GOT3 (cell line): ENCODE measurements at places on chromosomes 7 and 10.

GRCh38 chr7:37320848-37321468 is 127.7 kb downstream of the ELMO1 start:
- no peak for DNase-seq

- no peak for DNase-seq
These were observed 9.5 kb downstream of the SEMA3D start for GRCh38 chr7:85177316-85177715.

DNA sequence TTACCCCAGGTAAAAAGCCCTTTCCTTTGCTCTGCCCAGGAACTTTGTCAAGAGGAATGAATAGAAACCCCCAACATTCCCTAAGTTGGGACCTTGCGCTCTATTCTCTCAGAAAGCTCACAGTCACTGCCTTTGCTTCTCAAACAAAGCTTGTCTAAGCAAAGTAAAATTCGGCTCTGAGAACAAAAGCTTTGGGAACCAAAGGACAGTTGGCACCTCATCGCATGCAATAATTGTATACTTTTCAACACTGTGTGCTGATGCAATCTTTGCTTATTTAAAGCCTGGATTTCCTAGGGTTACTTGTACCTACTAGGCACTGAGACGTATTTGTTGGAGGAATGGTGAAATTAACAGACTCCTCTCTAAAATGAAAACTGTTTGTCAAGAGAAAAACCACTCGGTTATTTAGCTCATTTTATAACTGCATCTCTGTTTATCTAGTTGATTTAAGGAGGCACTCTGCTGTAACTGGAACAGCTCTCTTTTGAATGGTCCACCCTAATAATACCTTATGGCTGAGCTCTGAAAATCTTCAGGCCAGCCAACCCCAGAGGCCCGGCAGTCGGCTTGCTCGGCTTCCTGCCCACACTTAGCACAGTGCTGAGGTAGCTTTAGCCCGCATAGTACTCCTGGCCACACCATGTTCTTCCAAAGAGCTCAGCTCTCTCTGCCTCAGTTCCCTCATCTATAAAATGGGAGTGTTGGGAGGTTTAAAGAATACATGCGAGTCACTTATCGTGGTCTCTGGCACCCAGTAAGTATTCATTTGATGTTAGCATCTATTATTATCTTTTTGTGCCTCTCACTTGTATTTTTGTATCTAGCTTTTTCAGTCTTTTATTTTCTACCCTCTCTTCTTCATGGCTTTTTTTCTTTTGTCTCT is 80.2 kb upstream of the PRR15 start:
- no peak for DNase-seq

- DNase-seq = no peak
These were observed 11.0 kb upstream of the PCLO start for GRCh38 chr7:83173664-83174063.

- DNase-seq = no peak
These were observed 8.9 kb downstream of the H2BK1 start for GRCh38 chr7:151201344-151201743.

GRCh38 chr10:641149-642010 is 48.1 kb downstream of the DIP2C start:
- DNase-seq = no peak

DNA sequence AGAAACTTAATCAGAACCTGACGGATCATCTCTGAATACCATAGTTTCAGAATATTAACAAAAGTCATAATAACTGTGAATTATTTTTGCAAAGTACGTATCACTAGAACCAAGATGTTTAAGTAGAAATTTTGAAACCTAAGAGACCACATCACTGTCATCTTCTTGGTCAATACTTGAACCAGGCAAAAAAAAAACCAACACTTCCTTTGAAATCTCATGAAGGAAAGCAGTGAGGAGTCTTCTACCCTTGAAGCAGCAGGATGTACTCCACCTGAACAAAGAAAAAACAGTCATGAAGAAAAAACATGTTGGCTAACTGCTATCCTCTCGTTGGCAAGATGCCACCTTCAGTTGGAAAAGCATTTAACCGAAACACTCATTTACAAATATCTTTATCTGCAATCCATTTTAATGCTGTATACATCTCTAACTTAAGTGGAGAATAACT is 82.4 kb downstream of the SRPK2 start:
- DNase-seq = no peak

GRCh38 chr7:133118261-133118660 is 36.4 kb upstream of the CHCHD3 start:
- no peak for DNase-seq
